ENCODE measurements at places on chromosomes 3 and 15. TPM values are rescaled to one million over a fixed set of nuclear protein-coding genes. Genes with fewer than 3 reads are reported as not detected.

Gene ISLR
- not detected for total RNA-seq

Gene CD96
- 0.13 TPM for total RNA-seq

Gene NAALADL2
- total RNA-seq = 9.1 TPM

Gene ITIH1
- total RNA-seq = not detected

Gene GOLGA8K
- not detected for total RNA-seq

Gene STXBP5L
- total RNA-seq = 0.03 TPM

Gene EIF2B5
- total RNA-seq = 62.3 TPM

Gene BBS4
- 18.5 TPM for total RNA-seq

Gene GOLGA8M
- total RNA-seq = 1.6 TPM

Gene KBTBD8
- total RNA-seq = 1.5 TPM

Gene PAK6
- total RNA-seq = 0.09 TPM

Gene PLSCR2
- not detected for total RNA-seq

Gene KCNAB1
- total RNA-seq = not detected

Gene GADL1
- total RNA-seq = not detected

Gene RETNLB
- total RNA-seq = not detected

Gene IL5RA
- not detected for total RNA-seq

Gene EPHB1
- not detected for total RNA-seq

Gene SPTBN5
- 0.34 TPM for total RNA-seq

Gene MUSTN1
- total RNA-seq = not detected

Gene GOLGA6D
- total RNA-seq = not detected

Gene NRROS
- total RNA-seq = not detected

Gene DAPK2
- total RNA-seq = 0.34 TPM

Gene IL12A
- 0.09 TPM for total RNA-seq

Gene FAH
- total RNA-seq = 41.5 TPM

Gene PRRT3
- 0.58 TPM for total RNA-seq

Gene ZFAND6
- 124 TPM for total RNA-seq

Gene IMPG2
- total RNA-seq = 0.05 TPM

Gene PROS1
- 5.8 TPM for total RNA-seq

Gene THRB
- 1.5 TPM for total RNA-seq

Gene CEMIP
- not detected for total RNA-seq

Gene BHLHE40
- total RNA-seq = 6.3 TPM

Gene SGO1
- 22.5 TPM for total RNA-seq

Gene COX17
- total RNA-seq = 36.0 TPM

Gene SLC24A5
- total RNA-seq = not detected

Gene ZDHHC23
- 0.45 TPM for total RNA-seq

Gene TM4SF18
- 2.4 TPM for total RNA-seq

Gene COL8A1
- total RNA-seq = 42.2 TPM

Gene ASB14
- not detected for total RNA-seq

Gene RARB
- total RNA-seq = 11.7 TPM
